ENCODE measurements at places on chromosomes 6 and 20.

- DNase-seq: no peak
Measured at GRCh38 chr6:166738386-166739116, 111.5 kb upstream of the RPS6KA2 start.

- DNase-seq: no peak
Measured at GRCh38 chr6:67353861-67354260, 1281.2 kb upstream of the ADGRB3 start.

DNA sequence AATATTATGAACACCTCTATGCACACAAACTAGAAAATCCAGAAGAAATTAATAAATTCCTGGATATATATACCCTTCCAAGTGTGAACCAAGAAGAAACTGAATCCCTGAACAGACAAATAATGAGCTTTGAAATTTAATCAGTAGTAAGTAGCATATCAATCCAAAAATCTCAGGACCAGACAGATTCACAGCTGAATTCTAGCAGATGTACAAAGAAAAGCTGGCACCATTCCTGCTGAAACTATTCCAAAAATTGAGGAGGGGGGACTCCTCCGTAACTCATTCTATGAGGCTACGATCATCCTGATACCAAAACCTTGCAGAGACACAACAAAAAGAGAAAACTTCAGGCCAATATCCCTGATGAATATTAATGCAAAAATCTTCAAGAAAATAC is 67.0 kb upstream of the PDE7B start:
- DNase-seq: no peak

DNA sequence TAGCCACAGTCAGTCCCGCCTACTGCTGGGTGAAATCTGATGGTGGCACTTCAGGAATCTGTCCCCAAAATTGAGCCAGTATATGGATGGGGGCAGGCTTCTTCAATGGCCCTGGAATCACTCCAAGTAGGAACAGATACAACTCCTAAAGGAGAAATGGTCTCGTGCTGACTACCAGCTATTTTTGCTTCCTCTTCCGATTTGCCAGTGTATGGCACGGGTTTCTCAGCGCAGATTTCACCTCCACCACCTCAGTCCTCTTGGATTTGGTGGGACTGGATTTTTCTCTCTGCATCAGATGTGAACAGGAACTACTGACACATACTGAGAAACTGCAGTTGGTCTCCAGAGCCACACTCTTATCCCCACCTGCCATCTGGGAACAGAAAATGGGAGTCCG is 27.2 kb downstream of the PNPLA1 start:
- DNase-seq: no peak

GRCh38 chr20:6130045-6130444 is 7.2 kb upstream of the FERMT1 start:
- no peak for DNase-seq

DNA sequence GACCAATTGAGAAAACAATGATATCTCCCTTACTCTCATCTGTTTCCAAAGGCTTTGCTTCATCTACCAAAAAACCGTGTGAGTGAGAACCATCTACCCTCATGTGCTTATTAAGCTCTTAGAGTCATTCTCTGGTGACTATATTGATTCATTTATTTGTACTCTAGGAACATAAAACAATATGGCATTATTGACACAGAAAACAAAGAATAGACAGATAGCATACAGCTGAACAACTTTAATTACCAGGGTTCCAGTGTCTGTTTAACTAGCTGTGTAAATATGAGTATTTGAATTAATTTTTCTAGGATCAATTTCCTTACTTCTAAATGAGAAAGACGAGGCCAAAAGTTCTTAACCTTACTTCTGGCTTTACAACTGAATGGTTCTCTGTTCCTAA is 31.3 kb upstream of the HEY2 start:
- DNase-seq: peak; percentile 6

DNA sequence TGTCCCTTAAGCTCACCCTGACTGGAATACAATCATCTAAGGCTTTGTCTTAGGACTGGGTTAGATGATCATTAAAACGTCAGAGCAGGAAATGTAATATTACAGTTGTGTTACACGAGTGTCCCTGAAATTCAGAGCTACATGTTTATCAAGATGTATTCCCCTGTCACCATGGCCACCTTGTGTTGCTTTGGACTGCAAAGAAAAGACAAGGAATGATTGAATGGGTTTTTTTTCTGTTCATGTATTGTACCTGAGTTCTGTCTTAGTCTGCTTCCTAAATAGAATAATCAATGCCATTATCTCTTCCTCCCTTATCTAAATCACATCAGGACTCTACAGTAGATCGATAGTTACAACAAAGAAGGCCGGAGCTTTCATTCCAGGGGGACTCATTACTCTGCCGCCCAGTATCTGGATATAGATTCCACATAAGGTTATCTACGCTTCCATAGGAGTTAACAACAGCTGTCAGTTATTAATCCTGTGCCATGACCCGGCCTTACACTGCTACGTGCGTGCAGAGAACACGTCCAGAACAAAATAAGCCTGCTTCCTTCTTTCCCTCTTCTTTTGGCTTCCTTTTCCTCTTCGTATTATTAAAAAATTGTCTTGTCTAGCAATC is 274.1 kb upstream of the SASH1 start:
- DNase-seq: no peak

GRCh38 chr6:170089963-170090362 is 200.9 kb downstream of the DLL1 start:
- DNase-seq: no peak
